ENCODE measurements at places on chromosomes 7 and 10.

DNA sequence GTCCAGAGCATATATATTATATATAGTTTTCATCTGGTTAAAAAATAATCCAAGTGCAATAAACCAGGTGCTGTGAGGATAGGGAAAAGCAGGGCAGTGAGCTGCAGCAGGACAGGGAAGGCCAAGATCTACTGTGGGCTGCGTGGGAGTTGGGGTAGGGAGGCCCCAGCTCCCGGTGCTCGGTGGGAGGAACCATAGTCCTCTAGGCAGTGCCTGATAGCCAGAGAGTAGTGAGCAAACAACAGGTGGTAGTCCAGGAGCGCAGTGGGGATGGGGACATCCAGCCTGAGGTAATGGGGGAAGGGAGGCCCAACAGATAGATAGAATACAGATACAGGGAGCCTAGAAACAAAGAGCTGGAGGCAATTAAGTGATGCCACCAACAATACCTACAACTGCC is 4.1 kb upstream of the BMPR1A start:
- no peak for DNase-seq

- DNase-seq: no peak
Measured at GRCh38 chr7:101154693-101155102, 422 bp downstream of the AP1S1 start.

DNA sequence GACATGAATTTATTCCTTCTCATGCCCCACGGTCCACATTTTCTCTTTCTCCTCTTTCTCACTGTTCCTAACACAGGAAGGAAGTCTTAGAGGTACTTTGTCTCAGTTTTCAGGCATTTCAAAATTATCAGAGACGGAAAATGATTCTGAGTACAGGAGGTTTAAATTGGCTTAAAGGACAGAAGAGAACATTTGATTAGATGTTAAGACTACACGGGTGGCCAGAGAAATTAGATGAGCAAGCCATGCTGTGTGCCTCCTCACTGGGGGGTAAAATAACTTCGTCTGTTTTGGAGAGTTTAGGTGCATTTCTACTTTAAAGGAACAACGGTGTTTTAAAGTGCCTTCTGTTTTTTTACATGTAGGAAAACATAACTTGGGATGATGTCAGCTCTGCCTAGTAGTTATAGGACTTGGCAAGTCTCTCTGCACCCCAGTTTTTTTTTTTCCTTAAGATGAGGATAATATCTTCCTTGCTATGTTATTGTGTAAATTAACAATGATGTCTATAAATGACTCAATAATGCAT is 66.9 kb downstream of the MCMBP start:
- DNase-seq: no peak

- peak; percentile 70 for DNase-seq
Measured at GRCh38 chr10:3192856-3193635, 20.5 kb upstream of the PITRM1 start.

DNA sequence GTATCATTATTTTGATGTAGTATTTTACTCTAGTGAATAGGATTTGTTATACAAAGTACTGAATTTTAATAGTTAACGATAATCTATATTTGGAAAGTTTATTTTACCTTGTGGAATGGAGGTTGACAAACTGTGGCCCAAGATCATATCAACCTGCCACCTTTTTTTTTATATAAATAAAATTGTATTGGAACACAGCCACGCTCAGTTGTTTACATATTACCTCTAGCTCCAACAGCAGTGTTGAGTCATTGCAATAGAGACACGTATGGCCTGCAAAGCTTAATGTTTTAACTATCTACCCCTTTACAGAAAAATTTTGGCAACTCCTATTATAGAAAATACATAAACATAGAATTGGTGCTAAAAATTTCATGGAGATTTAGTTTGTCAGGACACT is 239.3 kb downstream of the THSD7A start:
- no peak for DNase-seq

- peak; percentile 66 for DNase-seq
Measured at GRCh38 chr10:75043256-75044131, 68.0 kb upstream of the SAMD8 start.

GRCh38 chr10:124174071-124174566 is 80.7 kb upstream of the CHST15 start:
- no peak for DNase-seq

GRCh38 chr7:92835261-92835850 is 1.0 kb downstream of the CDK6 start:
- DNase-seq: peak; percentile 73

GRCh38 chr7:157495594-157495993 is 158.8 kb downstream of the DNAJB6 start:
- peak; percentile 39 for DNase-seq

DNA sequence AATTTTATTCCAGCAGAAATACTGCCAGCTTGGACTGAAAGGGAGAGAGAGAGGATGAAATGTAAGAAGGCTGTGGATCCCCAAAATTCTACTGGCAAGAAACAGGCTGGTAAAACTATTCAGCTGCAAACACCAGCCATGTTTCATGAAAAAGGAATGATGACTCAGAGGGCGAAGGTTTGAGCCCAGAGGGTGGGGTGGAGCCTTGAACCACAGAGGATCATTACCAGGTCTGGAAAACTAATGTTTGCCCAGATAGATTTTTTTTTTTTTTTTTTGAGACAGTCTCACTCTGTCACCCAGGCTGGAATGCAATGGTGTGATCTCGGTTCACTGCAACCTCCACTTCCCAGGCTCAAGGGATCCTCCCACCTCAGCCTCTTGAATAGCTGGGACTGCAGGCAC is 41.7 kb upstream of the NRF1 start:
- peak; percentile 55 for DNase-seq

DNA sequence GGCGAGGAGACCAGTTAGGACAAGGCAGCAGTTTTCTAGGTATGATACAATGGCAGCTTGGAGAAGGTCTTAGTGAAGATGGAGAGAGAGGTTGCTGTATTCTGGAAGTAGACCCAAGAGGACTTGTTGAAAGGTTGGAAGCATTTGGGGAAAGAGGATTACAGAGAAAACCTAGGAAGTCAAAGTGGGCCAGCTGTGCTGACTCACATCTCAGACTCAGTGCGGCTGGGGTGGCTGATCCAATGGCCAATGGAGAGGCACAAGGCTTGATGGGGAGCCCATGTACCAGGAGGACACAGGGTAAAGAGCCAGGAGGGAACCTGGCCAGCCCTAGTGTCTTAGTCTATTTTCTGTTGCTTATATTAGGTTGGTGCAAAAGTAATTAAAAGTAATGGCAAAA is 194.5 kb upstream of the GALNT17 start:
- no peak for DNase-seq

DNA sequence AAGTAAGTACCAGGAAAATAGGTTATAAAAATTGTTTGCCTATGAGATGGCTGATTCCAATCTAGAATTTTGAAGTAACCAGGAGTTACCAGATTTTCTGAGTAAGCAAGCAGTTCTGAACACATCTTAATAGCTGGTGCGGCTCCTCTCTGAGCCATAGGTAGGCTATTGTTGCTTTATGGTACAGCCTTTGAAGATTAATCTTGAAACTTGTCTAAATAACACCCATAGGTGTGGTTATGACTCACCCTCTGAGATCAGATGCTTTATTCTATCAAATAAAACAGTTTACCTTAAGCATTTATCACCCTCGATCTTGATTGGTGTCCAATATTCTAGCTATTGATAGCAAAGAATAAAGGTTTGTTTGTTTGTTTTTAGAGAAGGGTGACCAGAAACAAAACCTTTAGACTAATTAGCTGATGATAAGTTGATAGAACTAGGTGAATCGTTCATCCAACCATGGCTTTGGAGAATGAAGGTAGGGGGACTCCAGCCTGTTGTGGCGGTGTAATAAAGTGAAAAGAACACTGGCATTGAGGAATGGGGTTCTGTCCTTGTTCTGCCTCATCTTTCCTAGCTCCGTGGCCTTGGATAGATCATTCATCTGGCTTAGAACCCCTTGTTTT is 72.2 kb downstream of the VTI1A start:
- DNase-seq: no peak

DNA sequence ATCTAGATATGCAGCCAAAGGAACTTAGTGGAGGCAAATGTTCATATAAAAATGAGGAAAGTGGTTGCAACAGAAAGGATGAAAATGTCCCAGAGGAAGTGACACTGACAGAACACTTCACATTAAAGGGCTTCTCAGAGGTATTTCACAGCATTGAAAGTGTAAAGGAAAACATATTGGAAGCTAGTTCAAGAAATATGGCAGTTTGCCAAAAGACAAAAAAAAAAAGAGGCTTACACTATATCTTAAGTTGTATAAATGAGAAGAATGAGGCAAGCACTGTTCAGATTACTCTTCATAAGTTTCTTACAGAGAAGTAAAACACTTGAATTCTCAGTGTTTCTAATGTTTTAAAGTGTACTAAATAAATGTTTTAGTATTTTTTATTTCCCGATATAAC is 20.1 kb downstream of the RUNDC3B start:
- no peak for DNase-seq

- DNase-seq: peak; percentile 72
Measured at GRCh38 chr10:114024876-114025610, 18.6 kb upstream of the ADRB1 start.

- no peak for DNase-seq
Measured at GRCh38 chr10:51047857-51048256, 26.4 kb upstream of the PRKG1 start.

DNA sequence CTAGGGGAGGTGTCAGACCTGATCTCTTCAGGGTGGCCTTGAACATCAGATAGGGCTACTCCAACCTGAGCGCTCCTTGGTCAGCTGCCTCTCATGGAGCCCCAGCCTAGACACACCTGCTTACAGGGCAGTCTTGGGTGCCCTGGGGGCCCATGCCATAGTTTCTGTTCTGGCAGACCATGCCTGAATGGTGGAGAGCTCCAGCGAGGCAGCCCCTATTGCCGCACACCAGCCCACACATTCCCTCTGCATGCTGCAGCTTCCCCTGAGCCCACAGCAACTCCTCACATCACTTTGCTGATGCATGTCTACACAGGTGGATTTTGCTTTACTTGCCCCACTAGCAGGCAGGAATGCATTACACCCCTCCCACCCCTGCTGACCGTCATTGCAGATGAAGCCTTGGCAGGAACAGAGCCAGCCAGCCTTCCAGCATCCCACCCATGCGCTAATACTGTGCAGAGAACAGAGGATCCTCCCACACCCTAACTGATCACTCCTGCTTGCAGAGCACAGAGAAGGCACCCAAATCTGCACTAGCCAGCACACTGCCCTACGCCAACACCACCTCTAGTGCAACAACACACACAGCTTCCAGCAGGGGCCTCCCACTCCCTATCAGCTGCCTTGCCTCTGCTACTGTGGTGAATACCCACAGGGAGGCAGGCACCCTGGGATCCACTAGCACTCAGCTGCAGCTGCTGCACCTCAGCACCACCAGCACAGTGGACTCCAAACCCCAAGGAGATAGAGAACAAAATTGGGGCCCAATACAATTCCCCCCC is 43.0 kb upstream of the GRM3 start:
- no peak for DNase-seq

- DNase-seq: peak; percentile 7
Measured at GRCh38 chr7:2175514-2175913, 57.2 kb downstream of the MAD1L1 start.

Data from suppressor macrophage treated with lipopolysaccharide for 1 hour (primary cell).